T-cell (primary cell): ENCODE measurements at places on chromosomes 7 and 10. TPM values are rescaled to one million over a fixed set of nuclear protein-coding genes. Genes with fewer than 3 reads are reported as not detected.

GRCh38 chr7:42035210-42035609, 201.8 kb downstream of the GLI3 start:
- DNase-seq, result no peak

The PDIA4 gene
- 72.1 TPM for total RNA-seq

- DNase-seq, result no peak
Measured at GRCh38 chr7:50497968-50498367, 47.8 kb upstream of the FIGNL1 start.

The ARMS2 gene
- total RNA-seq, result not detected

DNA sequence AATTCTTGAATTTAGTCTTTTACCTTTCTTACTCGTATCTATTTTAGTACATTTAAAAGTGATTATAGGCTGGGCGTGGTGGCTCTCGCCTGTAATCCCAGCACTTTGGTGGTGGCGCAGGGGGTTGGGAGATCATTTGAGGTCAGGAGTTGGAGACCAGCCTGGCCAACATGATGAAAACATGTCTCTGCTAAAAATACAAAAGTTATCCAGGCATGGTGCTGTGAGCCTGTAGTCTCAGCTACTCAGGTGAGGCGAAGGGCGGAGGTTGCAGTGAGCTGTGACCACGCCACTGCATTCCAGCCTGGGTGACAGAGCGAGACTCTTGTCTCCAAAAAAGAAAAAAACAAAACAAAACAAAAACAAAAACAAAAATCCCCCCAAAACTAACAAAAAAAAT, 12.2 kb downstream of the PRKCQ start:
- DNase-seq, result no peak

DNA sequence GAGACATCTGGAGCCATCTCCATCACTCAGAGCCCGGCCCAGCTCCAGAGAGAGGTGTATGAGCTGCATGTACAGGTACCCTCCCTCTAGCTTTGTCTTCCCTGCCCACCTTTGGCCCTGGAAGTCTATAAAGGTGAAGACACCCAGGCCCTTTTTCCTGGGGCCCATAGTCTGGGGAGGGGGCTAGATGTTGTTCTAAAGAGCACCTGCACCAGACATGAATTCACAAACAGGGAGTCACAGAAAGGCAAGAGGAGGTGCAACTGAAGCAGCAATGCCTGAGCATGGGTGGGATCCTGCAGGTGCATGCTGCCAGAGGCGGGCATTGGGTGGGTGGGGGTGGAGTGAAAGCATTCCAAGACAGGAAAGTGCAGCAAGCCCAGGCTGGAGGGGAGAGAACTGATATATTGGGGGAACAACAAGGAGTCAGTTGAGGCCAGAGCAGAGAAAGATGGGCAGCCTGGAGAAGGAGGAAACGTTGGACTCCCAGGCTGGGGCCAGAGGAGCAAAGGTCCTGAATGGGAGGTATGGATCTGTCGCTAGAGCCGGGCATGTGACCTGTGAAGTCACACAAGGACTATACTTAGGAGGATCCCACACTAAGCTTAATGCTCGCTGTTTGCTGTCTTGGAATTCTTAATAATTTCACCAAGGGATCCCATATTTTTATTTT, 11.7 kb downstream of the CDHR1 start:
- no peak for DNase-seq

GRCh38 chr10:126496771-126497545, 108.7 kb upstream of the ADAM12 start:
- DNase-seq, result no peak

- DNase-seq, result no peak
Measured at GRCh38 chr10:16803464-16803863, 13.8 kb downstream of the RSU1 start.

The KLLN gene
- 0.50 TPM for total RNA-seq

The UNCX gene
- total RNA-seq, result not detected

DNA sequence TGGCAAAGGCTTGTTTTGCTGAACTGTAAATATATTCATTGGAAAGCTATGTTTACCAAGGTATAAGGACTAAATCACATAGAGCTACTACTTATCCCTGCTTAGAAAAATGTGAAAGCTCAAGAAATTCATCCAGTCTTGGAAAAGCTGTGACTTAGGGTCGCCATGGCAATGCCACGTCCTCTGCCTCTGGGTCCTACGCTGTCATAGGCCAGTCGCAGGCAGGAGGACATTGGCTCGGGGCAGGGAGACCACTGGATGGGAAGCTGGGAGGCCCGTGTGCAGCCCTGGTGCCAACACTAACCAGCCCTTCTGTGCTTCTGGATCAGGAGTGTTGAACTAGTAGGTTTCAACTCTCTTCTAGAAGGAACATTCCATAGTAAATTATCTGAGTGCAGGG, 67.3 kb upstream of the PDZD8 start:
- no peak for DNase-seq

The C7orf33 gene
- not detected for total RNA-seq

GRCh38 chr7:98733036-98733435, 116.0 kb downstream of the NPTX2 start:
- peak; percentile 6 for DNase-seq

The ITGB8 gene
- total RNA-seq, result 0.21 TPM
